ENCODE measurements at places on chromosomes 5 and 9. TPM values are rescaled to one million over a fixed set of nuclear protein-coding genes. Genes with fewer than 3 reads are reported as not detected.

GRCh38 chr9:112550531-112550930, 63.9 kb downstream of the KIAA1958 start:
- no peak overlapping the region for H3K4me3 ChIP-seq
- DNase-seq, result no peak
- no peaks in the 10 kb centered on the region for H3K4me1 ChIP-seq

DNA sequence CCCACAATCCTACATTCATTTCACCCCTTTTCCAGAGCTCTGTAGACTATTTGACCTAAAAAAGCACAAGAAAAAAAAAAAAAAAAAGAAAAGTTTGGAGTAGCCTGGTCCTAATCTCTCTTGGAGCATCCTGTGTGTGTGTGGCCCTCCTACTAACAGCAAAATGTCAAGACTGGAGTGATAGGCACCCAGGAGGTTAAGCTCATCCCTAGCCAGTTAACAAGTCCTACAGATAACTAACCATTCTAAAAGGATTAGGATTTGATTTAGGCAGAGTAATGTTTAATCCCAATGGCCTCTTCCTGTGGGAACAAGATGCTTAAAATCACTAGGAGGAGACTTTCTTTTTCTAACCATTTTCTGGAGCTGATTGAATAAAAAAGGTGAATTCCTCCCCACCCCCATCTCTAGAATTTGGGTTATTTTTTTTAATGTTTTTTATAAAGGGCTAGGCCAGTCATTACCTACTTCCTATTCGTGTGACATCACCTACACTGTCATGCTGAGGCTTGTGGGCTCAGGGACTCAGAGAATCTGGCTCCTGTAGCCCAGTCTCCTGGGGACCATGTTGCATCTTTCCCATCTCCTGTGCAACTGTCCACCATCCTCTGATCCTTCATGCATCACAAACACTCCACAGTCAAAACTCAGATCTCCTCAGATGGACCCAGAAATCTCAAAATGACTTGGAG, 43.2 kb upstream of the NR3C1 start:
- no peak overlapping the region for H3K27ac ChIP-seq
- no peak for DNase-seq
- no peaks in the 10 kb centered on the region for H3K27me3 ChIP-seq
- H3K4me1 ChIP-seq, result peaks cover 11% of the 10 kb centered on the region
- H3K4me3 ChIP-seq, result no peak overlapping the region

DNA sequence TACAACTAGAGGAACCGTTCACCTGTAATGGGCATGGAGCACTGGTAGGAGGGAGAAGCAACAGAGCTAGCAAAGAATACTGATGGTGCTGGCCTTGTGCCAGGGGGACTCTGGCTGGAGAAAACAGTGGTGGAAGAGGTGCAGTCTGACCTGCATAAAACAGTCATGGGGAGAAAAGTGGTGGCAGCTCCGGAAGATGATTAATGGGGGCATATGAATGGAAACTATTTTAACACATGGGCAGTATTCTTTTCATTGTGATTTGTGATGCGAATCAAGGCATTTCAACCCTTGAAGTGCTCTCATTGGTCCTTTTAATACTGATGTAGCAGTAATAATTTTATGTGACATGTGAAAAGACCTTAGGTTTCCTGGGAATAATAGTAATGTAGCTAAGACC, 219.6 kb downstream of the ADAMTS6 start:
- H3K36me3 ChIP-seq, result no peaks in the 10 kb centered on the region
- no peaks in the 10 kb centered on the region for H3K4me1 ChIP-seq
- DNase-seq, result no peak
- no peak overlapping the region for H3K4me3 ChIP-seq
- H3K27ac ChIP-seq, result no peak overlapping the region

DNA sequence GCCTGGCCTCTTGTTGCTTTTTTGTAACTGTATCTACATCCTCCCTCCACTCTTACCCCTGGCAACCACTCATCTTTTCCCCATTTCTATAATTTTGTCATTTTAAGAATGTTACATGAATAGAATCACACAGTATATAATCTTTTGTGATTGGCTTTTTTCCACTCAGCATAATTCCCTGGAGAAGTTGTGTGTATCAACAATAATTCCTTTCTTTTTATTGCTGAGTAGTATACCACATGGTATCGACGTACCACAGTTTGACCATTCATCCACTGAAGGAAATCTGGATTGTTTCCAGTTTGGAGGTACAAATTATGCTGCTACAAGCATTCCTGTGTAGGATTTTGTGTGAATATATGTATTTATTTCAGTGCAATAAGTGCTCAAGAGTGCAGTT, 21.7 kb upstream of the ENTREP1 start:
- DNase-seq, result no peak
- H3K4me1 ChIP-seq, result no peaks in the 10 kb centered on the region
- no peaks in the 10 kb centered on the region for H3K27me3 ChIP-seq
- H3K4me3 ChIP-seq, result no peak overlapping the region
- H3K27ac ChIP-seq, result no peak overlapping the region

- no peak for DNase-seq
- H3K36me3 ChIP-seq, result no peaks in the 10 kb centered on the region
- no peak overlapping the region for H3K4me3 ChIP-seq
- H3K27ac ChIP-seq, result no peak overlapping the region
These were observed 1823.4 kb downstream of the MAT2B start for GRCh38 chr5:165328846-165329245.

Gene CNTFR
- total RNA-seq, result not detected

Gene WDR38
- total RNA-seq, result not detected

Data from CD4-positive, alpha-beta memory T cell (primary cell).